COR-L47 (cell line): ENCODE measurements at places on chromosomes 7 and 10.

DNA sequence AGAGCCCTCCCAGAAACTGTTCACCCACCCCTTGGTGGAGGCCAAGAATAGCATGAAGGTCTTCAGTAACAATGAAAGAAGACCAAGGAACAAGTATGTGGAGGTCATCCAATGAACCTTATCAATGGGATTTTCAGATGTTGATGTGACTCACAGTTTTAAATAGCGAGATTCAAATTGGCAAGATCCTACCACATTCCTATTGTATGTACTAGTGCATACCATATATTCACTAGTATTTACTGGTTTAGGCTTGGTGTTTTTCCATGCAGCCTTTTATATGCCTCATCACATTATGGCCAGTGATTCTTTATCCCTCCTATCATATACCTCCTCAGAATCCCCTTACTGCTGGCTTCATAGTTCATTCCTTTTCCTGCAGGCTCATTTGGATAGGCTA, 54.4 kb downstream of the ITGB8 start:
- DNase-seq: no peak

GRCh38 chr7:28112012-28112411, 68.6 kb downstream of the JAZF1 start:
- DNase-seq: no peak

GRCh38 chr7:22296265-22296566, 60.7 kb downstream of the RAPGEF5 start:
- no peak for DNase-seq

- no peak for DNase-seq
These were observed 18.0 kb upstream of the SFR1 start for GRCh38 chr10:104103956-104104355.

DNA sequence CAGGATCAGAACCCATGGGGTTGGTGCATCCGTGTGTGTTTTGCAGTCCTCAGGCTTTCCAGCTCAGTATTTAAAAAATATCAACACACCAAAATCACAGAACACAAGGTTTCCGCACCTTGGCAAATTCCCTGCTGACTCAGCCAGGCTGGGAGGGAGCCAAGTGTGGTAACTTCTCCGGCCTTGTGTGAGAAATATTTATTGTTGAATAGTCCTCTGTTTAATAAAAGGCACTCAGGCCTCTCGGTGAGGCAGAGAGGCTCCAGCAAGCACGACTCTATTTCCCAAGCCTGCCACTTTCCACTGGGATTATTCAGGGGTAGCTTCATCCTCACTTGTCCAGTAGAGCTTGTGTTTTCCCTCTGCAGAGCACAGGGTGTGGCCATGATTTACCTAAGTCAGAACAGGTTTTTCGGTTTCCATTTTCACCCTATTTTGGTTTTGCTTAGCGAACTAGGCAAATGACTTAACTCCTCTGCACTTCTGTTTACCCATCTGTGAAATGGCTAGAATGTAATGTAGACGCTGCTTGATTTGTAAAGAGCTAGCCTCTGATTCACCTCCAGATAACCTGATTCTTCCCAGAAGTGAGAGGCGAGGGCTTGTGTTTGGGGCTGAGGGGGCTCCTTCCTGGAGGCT, 13.0 kb upstream of the CHST15 start:
- no peak for DNase-seq

GRCh38 chr7:30931161-30931928, 19.7 kb downstream of the AQP1 start:
- no peak for DNase-seq

DNA sequence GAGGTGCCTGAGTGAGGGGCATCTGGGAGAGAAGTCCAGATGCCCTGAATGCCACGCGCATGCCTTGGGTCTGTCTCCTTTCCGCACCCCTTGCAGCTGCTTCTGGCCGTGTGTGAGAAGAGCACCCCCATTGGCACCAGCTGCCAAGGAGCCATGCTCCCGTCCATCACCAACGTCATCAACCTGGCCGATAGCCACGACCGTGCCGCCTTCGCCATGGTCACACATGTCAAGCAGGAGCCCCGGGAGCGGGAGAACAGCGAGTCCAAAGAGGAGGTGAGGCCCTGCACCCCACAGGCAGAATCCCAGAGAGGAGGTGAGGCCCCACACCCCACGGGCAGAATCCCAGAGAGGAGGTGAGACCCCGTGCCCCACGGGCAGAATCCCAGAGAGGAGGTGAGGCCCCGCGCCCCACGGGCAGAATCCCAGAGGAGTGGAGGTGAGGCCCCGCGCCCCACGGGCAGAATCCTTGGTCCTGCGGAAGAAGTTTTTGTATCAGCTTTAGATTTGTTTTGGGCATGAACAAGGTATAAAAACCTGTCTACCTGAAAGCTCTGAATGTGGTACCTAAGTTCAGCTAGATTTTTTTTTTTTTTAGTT, 91.8 kb downstream of the TRRAP start:
- no peak for DNase-seq

GRCh38 chr10:132555648-132556575, 18.3 kb downstream of the INPP5A start:
- no peak for DNase-seq

- no peak for DNase-seq
These were observed 6.4 kb upstream of the NT5C2 start for GRCh38 chr10:103199488-103199887.

DNA sequence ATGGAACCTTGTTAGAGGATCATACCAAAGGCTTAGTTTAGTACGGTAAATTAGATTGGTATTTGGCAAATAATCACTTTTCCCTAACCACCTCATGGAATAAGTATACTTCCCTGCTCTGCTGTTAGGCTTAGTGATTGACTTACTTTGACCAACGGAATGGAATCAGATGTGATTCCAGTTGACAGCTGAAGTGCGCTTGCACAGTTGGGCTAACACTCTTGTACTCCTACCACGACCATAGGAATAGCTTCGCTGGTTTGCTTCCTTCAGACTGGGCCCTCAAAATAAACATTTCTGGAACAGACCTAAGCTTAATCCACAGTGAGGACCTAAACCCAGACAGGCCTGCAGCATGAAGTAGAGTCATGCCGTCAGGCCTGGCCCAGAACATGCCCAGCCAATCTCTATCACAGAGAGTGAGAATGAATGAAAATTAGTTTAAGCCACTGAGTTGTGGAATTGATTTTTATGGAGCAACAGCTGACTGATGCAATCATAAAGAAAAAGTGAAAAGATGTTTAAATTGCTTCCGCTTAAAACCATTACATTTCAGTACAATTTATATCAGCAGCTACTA, 122.3 kb downstream of the DOCK4 start:
- no peak for DNase-seq

DNA sequence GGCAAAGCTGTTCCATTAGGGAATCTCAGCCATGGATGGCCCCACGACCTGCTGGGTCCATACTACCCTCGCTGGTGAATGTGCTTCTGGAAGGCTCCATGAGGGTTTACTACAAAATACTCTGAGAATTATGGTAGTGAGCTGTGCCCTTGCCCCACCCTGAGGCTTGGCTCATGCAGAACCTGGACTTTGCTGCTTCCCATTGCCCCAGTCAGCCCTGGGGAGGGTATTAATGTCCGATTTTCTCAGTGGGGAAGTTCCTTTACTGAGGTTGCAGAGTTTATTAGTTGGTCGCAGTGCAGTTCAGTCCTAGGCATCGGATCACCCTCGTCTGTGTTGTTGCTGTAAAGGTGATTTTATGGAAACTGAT, 310.1 kb downstream of the WDR37 start:
- no peak for DNase-seq

DNA sequence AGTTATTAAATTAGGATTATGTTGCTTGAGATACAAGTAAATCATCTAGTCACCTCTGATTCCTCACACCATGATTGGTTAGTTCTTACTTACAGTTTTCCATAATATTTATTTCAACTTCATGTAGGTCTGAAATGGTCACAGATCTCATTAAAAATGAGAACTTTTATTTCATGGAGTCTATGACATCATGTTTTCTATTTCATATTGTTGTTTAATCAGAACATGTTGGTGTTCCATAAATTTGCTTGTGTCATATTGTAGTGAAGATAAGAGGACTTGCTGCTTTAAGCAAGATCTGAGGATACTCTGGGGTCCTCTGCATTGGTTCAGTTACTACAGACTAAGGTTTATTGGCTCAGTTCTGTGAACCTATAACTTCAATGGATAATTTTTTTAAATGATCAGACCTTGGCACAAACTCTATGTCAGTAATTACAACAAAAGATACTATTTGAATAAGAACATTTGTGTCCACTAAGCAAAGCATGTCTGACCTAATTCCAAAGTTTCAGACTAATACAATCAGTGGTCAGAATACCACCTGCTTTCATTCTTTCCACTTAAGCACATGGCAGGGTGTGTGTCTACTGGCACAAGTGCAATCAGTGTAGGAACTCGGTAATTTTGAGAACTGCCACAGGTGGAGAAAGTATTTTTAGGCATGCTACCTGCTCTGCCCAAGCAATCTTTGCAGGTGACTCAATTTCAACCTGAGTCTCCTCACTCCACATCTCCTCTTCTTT, 68.5 kb downstream of the CCDC71L start:
- no peak for DNase-seq

- DNase-seq: no peak
These were observed 31.0 kb downstream of the PHYH start for GRCh38 chr10:13268841-13269240.

DNA sequence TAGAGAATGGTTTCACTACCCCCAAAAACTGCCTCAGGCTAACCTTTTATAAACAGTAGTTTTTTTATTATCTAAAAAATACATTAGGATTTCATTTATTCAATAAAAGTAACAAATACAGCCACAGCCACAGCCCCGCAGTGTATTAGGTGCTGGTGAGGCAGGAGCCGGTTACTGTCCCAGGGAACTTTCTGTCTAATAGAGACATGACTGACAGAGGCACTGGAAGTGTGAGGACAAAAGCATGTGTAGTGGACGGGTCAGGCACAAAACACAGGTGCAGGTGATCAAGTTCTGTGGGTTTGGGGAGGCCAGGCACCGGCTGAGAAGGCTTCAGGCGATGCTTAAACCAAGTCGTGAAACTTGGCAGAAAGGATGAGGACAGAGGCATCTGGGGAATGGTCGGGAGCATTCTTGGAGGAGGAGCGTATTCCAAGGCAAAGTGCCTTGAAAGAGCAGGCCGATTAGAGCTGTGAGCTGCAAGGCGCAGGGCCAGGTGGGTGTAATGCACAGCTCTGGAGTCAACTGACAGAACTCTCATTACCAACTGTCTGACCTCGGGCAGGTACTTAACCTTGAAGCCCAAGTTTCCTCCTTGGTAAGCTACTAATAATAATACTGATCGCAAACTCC, 138.2 kb downstream of the USP6NL start:
- DNase-seq: no peak

DNA sequence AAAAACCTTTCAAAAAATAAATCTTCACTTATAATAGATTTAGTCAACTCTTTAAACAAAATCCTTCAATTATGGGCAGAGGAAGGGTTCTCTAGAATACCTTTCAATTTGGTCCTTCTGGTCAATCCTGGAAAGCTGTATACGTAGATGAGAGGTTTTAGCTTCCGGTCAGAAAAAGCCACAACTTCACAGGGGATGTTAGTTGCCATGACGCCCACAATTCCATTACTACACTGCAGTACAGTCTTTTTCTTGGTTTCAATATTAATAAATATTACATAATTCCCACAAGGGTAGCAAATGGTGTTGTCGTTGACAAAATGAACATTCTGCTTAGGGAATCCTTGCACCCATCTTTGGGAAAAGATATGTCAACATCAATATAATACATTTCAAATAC, 1.7 kb downstream of the CFAP43 start:
- DNase-seq: no peak

GRCh38 chr7:30829471-30829870, 58.3 kb downstream of the MINDY4 start:
- DNase-seq: no peak

DNA sequence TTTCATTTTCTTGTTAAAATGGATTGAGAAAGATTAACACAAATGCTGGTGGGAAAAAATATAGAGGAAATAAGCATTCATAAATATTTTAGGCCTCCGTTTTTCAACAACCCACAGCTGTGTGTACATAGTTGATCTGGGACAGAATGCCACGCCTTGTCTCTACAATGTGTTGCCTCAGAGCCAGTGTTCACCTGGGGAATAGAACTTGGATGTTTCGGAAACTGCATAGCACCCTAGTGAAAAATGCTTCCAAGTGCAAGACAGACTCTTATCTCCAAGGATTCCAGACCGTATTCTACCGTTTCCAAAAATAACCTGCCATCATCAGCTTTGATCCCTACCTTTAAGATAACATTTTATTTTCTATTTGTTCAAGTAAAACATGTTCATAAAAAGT, 260.9 kb downstream of the SDK1 start:
- no peak for DNase-seq

DNA sequence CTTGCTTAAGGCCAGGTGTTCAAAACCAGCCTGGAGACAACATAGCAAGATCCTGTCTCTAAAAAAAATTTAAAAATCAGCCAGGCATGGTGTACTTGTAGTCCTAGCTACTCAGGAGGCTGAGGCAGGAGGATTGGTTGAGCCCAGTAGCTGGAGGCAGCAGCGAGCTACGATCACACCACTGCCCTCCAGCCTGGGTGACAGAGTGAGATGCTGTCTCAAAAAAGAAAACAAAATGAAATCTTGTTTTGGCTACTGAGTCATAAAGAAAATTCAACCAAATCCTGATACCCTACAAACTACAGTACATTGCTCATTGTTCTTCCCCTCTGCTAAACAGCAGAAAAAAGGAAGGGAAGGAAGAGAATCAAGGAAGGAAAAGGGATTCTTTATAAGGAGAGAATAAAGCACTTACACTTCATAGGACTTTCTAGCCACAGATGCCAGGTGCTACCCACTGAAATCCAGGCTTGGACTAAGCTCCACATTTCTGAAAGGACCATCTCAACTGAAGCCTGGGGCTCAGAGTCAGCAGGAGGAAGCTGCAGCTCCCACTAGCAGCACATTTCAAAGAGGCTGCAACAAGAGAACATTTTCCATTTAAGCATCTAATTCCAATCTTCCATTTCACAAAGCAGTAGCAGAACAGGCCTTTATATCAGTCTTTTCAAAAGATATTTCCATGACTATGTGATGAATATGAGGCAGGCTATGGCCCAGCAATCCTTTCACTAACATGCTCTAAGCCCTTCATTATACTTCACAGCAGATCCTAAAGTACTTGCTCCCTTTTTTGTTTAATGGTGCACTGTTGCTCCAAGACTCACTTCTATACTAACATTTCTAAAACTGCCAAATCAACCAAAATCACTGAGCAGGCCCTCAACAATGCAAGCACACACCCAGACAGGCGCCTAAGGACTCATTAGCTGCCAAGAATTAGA, 13.5 kb downstream of the TNPO3 start:
- DNase-seq: no peak

DNA sequence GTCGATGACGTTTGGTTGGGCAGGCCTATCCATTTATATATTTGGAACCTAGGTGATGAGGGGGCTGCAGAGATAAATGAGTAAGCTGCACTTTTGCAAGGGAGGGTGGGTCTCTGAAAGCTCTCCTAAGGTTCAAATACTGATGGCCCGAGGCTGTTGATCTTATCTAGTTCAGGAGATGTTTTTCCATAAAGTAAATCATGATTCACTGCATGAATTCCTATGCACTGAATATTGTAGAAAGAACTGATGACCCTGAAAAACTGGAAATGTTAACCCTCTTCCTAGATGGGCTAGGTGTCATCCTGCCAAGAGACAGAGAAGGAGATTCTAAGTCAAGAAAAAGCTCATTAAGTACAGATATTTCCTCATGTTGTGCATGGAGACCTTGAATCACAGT, 459.9 kb downstream of the PLXNA4 start:
- DNase-seq: no peak
